ENCODE measurements at places on chromosomes 3 and 15.

DNA sequence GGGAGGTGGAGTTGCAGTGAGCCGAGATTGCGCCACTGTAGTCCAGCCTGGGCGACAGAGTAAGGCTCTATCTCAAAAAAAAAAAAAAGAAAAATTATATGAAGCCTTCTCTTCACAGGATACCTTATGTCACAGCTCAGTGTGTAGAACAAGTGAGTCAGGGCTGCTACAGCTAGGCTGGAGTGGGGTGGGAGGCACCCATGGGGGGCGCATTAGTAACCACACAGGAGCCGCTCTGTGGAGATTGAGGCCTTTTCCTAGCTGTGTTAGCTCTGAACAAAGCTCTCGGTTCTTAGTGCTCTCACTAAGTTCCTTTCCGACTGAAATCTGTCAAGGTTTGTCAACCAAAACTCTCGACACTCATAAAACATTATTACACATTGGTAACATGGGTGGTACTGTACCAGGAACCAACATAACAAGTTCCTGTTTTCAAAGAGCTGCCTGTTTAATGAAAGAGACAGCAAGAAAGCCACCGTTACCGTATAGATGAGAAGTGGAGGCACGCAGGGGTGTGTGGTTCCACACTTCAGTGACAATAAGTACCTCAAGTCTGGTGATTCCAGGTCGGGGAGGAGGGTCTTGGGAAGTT lies 4.5 kb downstream of the LRRC31 start:
- DNase-seq, result no peak

DNA sequence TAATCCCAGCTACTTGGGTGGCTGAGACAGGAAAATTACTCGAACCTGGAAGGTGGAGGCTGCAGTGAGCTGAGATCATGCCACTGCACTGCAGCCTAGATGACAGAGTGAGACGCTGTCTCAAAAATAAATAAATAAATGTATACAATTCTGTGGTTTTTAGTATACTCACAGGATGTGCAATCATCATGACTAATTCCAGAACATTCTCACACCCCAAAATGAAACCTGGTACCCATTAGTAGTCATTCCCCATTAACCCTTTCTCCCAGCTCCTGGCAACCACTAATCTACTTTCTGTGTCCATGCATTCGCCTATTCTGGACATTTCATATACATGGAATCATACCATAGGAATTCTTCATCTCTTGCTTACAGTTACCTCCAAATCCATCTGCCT lies 44.5 kb downstream of the LRRFIP2 start:
- no peak for DNase-seq

DNA sequence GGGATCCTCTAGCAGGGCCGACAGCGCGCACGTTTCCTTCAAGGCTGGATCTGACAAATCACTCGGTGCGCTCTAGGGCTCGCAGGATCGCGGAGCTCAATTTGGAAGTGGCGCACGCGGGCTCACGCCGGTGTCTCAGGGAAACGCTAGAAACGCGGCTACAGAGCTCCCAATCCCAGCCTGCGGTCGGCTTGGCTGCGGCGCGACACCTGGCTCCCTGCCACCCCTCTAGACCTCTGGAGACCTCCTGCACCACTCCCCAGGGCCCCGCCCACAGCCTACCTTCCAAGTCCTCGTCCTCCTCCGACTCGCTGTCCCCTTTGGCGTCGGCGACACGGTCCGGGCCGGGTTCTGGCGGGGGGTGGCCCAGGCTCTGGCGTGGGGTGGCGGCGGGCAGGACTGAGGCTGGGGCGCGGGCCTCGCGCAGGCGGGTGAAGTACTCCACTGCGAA lies 596 bp downstream of the PRKAR2A start:
- DNase-seq, result no peak

DNA sequence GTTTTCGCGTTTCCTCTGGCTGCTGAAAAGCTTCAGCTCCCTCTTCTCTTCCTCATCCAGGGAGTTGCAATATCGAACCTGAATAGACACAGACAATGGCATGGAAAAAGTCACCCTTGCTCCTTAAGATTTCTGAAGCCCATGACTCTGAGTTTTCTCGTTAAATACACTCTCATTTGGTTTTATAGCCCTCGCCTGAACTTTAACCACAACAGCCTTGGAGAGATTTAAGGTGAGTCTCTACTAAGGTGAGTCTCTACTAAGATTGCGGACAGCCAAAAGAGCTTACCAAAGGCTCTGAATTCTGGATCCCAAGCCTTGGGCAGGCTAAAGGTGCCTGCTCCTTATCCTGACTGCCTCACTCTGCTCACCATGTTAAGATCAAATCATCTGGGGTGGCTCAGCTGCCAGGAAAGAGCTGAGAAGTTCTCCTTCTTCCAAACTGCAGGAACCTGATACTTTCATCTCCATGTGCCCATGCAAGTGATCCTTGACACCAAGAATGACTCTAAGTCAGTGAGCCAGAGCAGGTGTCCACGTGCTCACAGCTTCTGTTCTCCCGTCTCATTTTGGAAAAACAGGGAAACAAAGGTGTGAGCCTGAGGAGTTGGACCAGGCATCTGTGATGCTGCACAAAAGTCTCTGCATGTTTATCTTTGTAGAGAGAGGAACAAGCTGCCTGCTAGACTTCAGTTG lies 65.1 kb downstream of the PRICKLE2 start:
- no peak for DNase-seq

- peak; percentile 49 for DNase-seq
Observed at GRCh38 chr3:197490098-197491058, 65.4 kb downstream of the BDH1 start.

- no peak for DNase-seq
Observed at GRCh38 chr3:11240496-11240895, 31.7 kb upstream of the ATG7 start.
